SJCRH30 (cell line): ENCODE measurements at places on chromosomes 2 and 18. TPM values are rescaled to one million over a fixed set of nuclear protein-coding genes. Genes with fewer than 3 reads are reported as not detected.

DNA sequence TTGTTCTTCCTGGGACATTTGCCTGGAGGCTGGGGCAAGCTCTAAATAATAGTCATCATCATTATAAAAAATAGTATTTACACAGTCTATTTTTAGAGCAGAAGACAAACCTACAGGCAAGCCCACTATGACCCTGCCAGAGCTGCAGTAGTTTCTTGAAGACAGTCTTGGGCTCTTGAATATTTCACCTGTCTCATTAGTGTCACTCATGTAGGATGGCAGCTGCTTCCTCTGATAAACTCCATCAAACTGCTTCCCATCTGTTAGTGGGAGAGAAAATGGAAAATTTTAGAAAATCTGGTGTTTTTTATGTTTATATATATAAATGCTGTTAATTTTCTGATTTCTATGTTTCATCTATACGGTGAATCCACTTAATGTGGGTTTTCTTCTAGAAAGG is 8.5 kb upstream of the CYRIA start:
- no peaks in the 10 kb centered on the region for H3K4me1 ChIP-seq
- H3K27me3 ChIP-seq, result no peaks in the 10 kb centered on the region
- DNase-seq, result no peak
- H3K27ac ChIP-seq, result no peak overlapping the region
- no peak overlapping the region for H3K4me3 ChIP-seq

DNA sequence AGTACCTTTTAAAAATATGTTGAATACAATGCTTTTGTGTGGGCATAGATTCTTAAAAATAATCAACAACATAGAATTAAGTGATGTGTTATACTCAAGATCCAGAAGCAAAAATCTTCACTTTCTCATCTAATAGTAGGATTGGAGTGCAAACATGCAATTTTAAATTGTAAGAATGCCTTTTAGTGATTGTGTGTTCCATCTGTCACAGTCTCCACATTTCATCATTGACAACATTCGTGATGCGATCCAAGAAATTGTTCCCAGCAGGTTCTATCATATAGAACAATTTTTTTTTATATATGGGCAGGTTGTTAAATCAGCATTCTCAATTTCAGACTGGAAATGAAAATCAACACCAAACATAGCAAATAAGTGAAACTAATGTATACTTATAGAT is 1671.8 kb upstream of the SLC39A10 start:
- H3K27me3 ChIP-seq, result no peaks in the 10 kb centered on the region
- H3K4me1 ChIP-seq, result no peaks in the 10 kb centered on the region
- H3K36me3 ChIP-seq, result no peaks in the 10 kb centered on the region
- H3K27ac ChIP-seq, result no peak overlapping the region

- no peak overlapping the region for H3K4me3 ChIP-seq
- no peak for DNase-seq
- H3K27me3 ChIP-seq, result no peaks in the 10 kb centered on the region
- no peaks in the 10 kb centered on the region for H3K36me3 ChIP-seq
- no peak overlapping the region for H3K27ac ChIP-seq
These were observed 109.2 kb downstream of the CCDC85A start for GRCh38 chr2:56292951-56293350.

DNA sequence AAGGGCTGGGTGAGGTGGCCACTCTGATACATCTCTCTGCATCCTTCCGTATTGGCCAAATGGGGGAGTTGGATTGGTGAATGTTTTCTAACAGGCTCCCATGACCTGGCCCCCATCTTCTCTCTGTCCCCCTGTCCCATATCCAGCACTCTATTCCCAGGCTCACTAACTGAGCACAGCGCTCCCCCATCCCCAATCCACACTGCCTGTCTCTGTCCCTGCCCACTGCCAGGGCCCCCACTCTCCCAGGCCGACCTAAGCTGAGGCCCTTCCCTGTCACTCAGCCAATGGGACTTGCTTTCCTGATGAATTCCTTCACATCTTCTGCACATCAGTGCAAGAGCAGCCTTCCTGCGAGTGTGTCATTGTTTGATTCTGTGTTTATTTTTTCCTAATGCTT is 216.8 kb upstream of the MYT1L start:
- H3K27ac ChIP-seq, result no peak overlapping the region
- no peaks in the 10 kb centered on the region for H3K36me3 ChIP-seq
- no peaks in the 10 kb centered on the region for H3K4me1 ChIP-seq
- no peak overlapping the region for H3K4me3 ChIP-seq
- DNase-seq, result no peak
- no peaks in the 10 kb centered on the region for H3K27me3 ChIP-seq

Gene OR6B2
- not detected in 2 replicates for total RNA-seq

Gene PCARE
- 0.02 TPM in 1 of 2 replicates, not detected in the other for total RNA-seq
